ENCODE measurements at places on chromosomes 13 and 19. TPM values are rescaled to one million over a fixed set of nuclear protein-coding genes. Genes with fewer than 3 reads are reported as not detected.

- peaks cover 9% of the 10 kb centered on the region for H3K4me1 ChIP-seq
- H3K27me3 ChIP-seq, result no peaks in the 10 kb centered on the region
- no peak for DNase-seq
- H3K36me3 ChIP-seq, result no peaks in the 10 kb centered on the region
- H3K27ac ChIP-seq, result peak overlapping the region; percentile 23
Observed at GRCh38 chr19:37914908-37915307, 7.9 kb downstream of the SIPA1L3 start.

GRCh38 chr19:47609906-47610894, 1.3 kb downstream of the BICRA start:
- peak overlapping the region; percentile 88 for H3K4me3 ChIP-seq
- peaks cover 45% of the 10 kb centered on the region for H3K36me3 ChIP-seq
- no peaks in the 10 kb centered on the region for H3K27me3 ChIP-seq
- H3K27ac ChIP-seq, result peak overlapping the region; percentile 54
- H3K4me1 ChIP-seq, result peaks cover 20% of the 10 kb centered on the region

DNA sequence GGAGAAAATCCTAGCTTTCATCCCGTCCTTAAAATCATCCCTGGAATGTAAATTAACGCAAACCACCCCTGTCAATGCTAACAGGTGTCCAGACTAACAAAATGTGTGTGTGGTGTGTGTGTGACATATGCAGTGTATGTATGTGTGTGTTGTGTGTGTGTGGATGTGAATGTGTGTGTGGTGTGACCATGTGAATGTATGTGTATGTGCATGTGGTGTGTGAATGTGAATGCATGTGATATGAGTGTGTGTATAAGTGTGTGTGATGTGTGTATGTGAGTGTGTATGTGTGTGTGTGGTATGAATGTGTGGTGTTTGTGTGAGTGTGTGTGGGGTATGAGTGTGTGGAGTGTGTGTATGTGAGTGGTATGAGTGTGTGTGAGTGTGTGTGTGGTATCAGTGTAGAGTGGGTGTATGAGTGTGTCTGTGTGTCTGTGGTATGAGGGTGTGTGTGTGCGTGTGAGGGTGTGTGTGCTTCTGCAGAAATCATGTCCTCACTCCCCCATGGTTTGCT, 190.8 kb downstream of the TEX29 start:
- H3K4me1 ChIP-seq, result no peaks in the 10 kb centered on the region

DNA sequence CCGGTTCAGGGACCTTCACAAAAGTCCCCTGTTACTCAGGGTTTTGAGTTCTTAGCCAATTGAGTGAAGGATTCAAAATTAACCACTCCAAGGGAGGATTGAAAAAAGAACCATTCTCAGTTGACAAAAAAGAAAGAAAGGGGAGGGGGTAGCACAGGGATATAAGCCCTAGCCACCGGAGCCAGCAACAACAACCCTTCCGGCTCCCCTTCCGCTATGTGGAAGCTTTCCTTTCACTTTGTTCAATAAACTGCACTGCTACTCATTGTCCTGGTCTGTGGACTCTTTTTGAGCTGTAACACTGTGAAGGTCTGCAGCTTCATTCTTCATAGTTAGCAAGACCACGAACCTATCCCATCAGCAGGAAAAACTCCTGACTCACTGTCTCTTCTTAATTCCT, 1488.1 kb upstream of the PRR20A start:
- H3K36me3 ChIP-seq, result no peaks in the 10 kb centered on the region
- no peak overlapping the region for H3K4me3 ChIP-seq
- no peaks in the 10 kb centered on the region for H3K27me3 ChIP-seq
- H3K4me1 ChIP-seq, result no peaks in the 10 kb centered on the region
- DNase-seq, result no peak
- no peak overlapping the region for H3K27ac ChIP-seq

DNA sequence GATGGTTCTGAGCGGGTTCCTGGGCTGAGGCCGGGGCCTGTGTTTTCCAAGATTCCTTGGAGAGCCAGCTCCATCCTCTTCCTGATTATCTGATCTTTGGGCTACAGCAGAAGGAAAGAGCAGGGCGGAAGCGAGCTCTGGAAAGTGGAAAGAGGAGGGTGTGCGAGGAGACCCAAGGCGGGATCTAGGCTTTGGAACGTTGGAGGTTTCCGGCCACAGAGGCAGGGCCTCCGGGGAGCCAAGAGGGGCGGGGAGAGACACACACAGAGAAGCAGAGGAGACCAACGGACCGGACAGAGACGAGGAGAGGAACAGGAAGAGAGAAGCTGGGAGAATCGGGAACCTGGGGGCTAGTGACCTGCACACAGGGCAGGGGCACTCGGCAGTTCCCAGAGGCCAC, at the start of gene CLEC11A:
CLEC11A (plus strand) TSS at position 296 of the 400 bp plus-strand sequence. CDS start 162 bp downstream, outside the sequence.
- H3K27ac ChIP-seq, result peak within 1 kb of the TSS; percentile 78
- no peak for DNase-seq
- H3K4me3 ChIP-seq, result peak within 1 kb of the TSS; percentile 94
- H3K36me3 ChIP-seq, result peaks cover 44% of the 10 kb centered on the region

- H3K27ac ChIP-seq, result no peak overlapping the region
- peaks cover 42% of the 10 kb centered on the region for H3K36me3 ChIP-seq
- H3K4me1 ChIP-seq, result no peaks in the 10 kb centered on the region
Observed at GRCh38 chr19:58317476-58318072, 9.2 kb upstream of the ZSCAN22 start.

GRCh38 chr13:102774591-102775520, 1.3 kb upstream of the TEX30 start:
- DNase-seq, result no peak
- peak overlapping the region; percentile 72 for H3K4me3 ChIP-seq
- H3K4me1 ChIP-seq, result no peaks in the 10 kb centered on the region
- H3K27ac ChIP-seq, result no peak overlapping the region
- H3K36me3 ChIP-seq, result peaks cover 20% of the 10 kb centered on the region

GRCh38 chr13:101967781-101968180, 434.1 kb downstream of the FGF14 start:
- no peaks in the 10 kb centered on the region for H3K27me3 ChIP-seq
- no peak overlapping the region for H3K4me3 ChIP-seq
- H3K36me3 ChIP-seq, result no peaks in the 10 kb centered on the region
- H3K27ac ChIP-seq, result no peak overlapping the region

GRCh38 chr13:32298695-32299094, 16.5 kb downstream of the ZAR1L start:
- DNase-seq, result no peak
- no peaks in the 10 kb centered on the region for H3K27me3 ChIP-seq
- H3K36me3 ChIP-seq, result no peaks in the 10 kb centered on the region
- H3K4me3 ChIP-seq, result no peak overlapping the region
- H3K4me1 ChIP-seq, result no peaks in the 10 kb centered on the region

- H3K27me3 ChIP-seq, result no peaks in the 10 kb centered on the region
- no peaks in the 10 kb centered on the region for H3K4me1 ChIP-seq
- H3K36me3 ChIP-seq, result no peaks in the 10 kb centered on the region
- no peak overlapping the region for H3K4me3 ChIP-seq
Observed at GRCh38 chr13:60111691-60112090, 52.0 kb downstream of the DIAPH3 start.

DNA sequence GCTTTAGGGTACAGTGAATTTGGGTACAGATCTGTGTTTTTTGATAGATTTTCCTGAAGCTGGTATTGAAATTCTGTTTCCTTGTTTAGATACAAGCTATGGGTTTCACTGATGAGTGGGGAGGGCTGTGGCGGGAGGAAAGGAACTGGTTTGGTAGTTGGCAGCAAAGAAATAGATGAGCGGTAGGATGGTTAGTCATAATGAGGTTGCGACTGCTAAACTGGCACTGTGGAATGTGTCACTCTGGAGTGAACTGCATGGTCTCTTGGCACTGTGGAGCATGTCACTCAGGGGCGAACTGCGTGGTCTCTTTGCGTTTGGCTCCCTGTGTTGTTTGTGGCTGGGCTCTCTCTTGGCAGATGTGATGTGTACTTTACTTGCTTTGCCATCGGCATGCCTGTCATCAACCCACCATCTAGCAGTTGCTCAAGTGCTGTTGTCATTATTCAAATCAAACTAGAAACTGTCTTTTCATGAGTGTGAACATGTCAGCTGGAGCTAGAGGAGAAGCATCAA, 82.1 kb downstream of the ATP8A2 start:
- no peak for DNase-seq
- H3K27ac ChIP-seq, result no peak overlapping the region
- peaks cover 66% of the 10 kb centered on the region for H3K27me3 ChIP-seq
- H3K4me3 ChIP-seq, result no peak overlapping the region

- no peak overlapping the region for H3K4me3 ChIP-seq
- H3K4me1 ChIP-seq, result no peaks in the 10 kb centered on the region
- no peaks in the 10 kb centered on the region for H3K36me3 ChIP-seq
- H3K27me3 ChIP-seq, result no peaks in the 10 kb centered on the region
- H3K27ac ChIP-seq, result no peak overlapping the region
Observed at GRCh38 chr13:94928127-94928775, 215.9 kb upstream of the SOX21 start.

DNA sequence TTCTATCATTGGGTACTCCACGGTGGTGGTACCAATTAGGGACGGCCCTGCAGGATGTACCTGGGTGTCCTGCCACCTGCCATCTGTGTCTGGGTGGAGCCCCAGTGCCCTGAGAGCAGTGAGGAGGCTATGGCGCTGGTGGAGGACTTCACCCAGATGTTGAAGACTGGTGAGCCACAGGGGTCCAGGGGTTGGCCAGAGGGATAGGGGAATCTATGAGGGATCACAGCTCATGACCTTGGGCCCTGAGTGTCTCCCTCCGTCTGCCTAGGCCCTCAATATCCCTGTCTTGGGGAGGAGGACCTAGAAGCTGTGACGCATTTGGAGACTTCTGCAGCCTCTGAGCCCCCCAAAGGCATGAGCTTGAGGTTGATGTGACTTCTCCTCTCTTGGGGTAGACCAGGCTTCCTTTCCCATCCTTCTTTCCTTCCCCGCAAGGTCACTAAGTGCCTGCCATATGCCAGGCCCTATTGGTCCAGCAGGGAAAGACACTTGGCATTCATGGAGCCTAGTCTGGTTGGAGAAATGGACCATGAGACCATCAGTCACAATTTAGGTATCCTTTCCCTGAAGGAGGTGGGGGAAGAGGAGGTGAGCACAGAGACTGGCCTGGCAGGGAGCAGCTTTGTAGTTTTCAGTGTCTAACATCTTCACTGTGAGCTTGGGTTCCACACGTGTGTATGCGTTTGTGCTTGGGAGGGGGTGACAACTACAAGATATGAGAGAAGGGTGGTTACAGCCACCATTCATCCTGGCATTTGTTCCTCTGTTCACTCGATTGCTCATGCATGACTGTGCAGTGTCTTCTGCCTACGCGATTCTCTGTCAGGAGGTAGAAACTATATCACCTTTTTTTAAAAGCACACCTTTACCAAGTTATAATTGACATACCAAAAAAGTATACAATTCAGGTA, 5.1 kb upstream of the MZF1 start:
- H3K27ac ChIP-seq, result no peak overlapping the region
- DNase-seq, result no peak
- no peak overlapping the region for H3K4me3 ChIP-seq
- no peaks in the 10 kb centered on the region for H3K27me3 ChIP-seq

DNA sequence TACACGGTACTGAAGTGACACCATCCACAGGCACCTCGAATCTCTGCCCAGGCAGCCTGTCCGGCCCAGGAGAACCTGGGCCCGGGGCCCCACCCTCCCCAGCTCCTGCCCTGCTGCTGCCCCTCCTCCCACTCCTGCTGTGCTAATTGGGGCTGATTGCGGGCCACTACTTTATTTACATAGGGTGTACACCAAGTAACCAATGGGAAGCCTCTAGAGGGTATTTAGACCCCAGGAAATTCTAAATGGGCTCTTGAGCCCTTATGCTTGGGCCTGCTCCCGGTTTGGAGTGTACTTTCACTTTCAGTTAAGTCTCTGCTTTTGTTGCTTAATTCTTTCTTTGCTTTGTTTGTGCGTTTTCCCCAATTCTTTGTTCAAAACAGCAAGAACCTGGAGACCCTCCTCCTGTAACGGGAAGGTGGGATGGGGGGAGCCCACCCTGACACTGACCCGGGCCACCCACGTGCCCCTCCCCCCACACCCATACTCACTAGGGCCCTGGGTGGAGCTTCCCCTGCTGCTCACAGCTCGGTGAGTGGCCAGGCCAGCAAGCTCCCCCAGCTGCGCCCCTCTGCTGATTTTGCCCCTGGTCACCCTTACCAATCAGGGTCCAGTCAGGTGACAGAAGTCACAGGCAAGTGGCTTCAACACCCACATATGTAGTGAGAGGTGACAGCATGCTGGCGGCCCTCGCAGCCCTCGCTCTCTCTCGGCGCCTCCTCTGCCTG, 9.4 kb downstream of the SCGB2B2 start:
- H3K27ac ChIP-seq, result peak overlapping the region; percentile 66
- H3K4me3 ChIP-seq, result peak overlapping the region; percentile 71
- no peaks in the 10 kb centered on the region for H3K4me1 ChIP-seq
- no peaks in the 10 kb centered on the region for H3K27me3 ChIP-seq
- H3K36me3 ChIP-seq, result peaks cover 7% of the 10 kb centered on the region

DNA sequence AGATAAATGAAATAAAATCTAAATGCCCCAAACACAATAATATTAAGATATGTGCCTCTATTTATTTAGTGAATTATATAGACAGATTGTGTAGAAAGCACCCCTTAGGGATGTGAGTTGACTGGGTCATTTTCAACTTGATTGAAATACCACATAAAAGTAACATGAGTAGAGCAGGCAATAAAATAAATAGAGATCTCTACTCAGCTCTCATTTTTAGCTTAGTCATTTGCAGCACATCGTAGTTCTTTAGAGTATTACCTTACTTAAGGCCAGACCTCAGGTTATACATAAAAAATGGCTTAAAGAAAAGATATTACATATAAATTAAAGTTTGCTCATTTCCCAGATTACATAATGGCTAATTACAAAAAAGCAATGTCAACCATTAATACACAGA, 1525.6 kb upstream of the PRR20A start:
- H3K4me3 ChIP-seq, result no peak overlapping the region
- H3K27me3 ChIP-seq, result no peaks in the 10 kb centered on the region
- H3K4me1 ChIP-seq, result no peaks in the 10 kb centered on the region
- DNase-seq, result no peak

DNA sequence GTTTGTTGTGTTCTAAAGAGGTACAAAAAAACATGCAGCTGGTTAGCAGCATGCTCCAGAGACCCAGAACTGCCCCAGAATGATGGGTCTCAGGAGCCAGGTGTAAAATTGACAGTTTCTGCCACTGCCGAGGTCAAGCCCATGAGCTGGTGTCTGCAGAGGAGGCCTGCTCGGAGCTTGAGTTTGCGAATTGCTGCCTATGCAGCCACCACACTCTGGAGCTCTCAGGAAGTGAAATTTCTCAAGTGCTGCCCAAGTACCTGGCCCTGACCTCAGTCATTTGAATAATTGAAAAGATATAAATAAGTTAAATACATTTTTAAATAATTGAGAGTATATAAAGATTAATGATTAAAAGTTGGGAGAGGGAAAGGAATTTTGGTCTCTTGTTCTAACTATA, 66.4 kb downstream of the ZAR1L start:
- H3K4me3 ChIP-seq, result no peak overlapping the region
- no peak for DNase-seq
- H3K36me3 ChIP-seq, result no peaks in the 10 kb centered on the region
- no peak overlapping the region for H3K27ac ChIP-seq
- H3K27me3 ChIP-seq, result no peaks in the 10 kb centered on the region

DNA sequence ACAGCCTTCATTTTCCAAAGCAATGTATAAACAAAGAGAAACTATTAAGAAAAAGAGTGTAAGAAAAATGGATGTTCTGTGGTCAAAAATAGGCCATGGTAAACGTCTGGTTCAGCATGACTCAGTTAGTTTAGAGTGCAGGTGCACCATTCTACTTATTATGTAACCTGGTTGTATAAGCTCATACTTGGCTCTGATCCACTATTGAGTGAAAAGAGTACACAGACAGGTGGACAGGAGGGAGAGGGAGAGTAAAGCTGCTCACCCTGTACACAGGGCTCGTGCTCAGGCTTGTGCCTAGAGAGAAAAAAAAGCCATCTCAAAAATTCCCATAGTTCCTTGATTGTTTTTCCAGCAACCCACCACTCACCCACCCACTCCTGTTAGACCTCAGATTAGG, 85.8 kb upstream of the ZNF91 start:
- DNase-seq, result no peak
- no peaks in the 10 kb centered on the region for H3K4me1 ChIP-seq
- no peaks in the 10 kb centered on the region for H3K27me3 ChIP-seq
- no peak overlapping the region for H3K27ac ChIP-seq
- H3K4me3 ChIP-seq, result no peak overlapping the region

ZNF223 gene
- 6.0 TPM for total RNA-seq

ERICH6B gene
- total RNA-seq, result not detected

SIAH3 gene
- total RNA-seq, result not detected
